Skin of body (tissue), 3 donors: ENCODE measurements at places on chromosomes 11 and 22.

DNA sequence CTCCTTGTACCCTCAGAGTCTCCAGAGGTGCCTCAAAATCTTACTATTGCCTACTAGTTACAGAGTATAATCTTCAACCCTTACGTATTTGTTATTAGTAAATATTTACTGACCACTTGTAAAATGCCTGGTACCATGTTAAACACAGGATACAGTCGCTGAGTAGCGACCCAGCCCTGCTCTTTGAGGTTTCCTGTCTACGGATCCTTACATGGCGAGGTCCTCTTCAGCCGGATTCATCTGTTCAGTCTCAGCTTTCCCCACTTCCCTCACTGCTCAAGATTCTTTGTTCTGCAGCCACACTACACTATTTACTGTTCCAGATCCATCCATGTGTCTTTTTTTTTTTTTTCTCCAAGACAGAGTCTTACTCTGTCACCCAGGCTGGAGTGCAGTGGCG lies 13.2 kb upstream of the TTC36 start:
- no peak for DNase-seq

- DNase-seq: no peak
These were observed 88.9 kb downstream of the RRM1 start for GRCh38 chr11:4183410-4184057.

DNA sequence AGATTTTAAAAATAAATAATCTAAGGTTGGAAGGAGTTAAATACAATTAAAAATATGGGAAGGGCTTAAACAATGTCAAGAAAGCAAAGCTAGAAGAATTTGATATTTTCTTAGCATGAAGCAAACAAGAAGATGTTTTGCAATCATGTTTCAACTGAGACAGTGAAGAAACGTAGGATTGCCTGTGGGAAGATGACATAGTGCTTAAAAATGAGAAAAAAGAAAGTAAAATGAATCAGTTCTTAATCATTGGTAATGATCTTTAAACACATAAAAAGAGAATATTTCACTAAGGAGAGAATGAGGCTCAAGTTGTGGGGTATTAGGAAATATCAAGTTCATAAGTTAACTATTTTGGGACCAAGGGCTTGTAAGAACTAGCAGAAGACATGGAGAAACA lies 855.0 kb downstream of the METTL15 start:
- DNase-seq: no peak

DNA sequence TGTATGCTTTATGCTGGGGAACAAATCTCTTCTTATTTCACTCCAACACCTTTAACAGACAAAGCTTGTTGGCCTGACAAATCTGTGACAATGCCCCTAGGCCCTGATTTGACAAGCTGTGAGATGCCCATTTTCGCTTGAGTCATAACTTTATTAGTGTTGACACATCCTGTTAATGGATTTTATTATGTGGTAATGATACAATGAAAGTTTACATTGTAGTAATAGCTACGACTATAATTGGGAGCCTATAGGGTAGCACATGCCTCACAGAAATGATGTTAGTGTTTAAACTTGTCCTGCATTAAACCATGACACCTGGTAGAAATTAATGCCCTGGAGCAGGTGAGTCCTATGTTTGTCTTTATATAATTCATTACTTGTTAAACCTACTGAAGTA lies 3.3 kb upstream of the MMP10 start:
- DNase-seq: no peak

GRCh38 chr22:39384750-39385480 lies 14.7 kb upstream of the TAB1 start:
- DNase-seq: no peak

- no peak for DNase-seq
These were observed 61.1 kb downstream of the GGTLC2 start for GRCh38 chr22:22705328-22706100.

DNA sequence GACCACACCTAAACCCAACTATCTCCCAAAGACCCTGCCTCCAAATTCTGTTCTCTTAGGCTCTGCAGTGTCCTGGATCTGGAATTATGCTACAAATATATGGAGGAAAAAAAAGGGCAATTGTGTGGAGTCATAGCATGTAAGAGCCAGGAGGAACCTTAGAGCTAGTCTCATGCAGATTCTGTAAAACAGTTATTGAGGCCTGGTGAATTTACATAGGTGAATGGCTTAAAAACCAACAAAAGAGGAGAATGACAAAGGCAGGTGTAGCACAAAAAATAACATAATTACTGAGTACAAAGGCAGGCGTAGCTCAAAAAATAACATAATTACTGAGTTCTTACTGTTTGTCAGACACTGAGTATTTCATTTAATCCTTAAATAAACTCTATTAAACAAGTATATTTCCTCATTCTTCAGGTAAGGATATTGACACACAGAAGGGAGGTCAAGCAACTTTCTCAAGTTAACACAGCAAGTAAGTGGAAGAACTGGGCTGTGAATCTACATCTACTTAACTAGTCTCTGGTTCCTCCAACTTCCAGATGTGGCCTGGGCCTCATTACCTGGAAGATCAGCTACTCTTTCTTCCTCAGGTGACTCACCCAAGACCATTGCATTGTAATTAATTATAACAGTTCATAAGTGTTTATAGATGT lies 938.9 kb upstream of the TENM4 start:
- no peak for DNase-seq

DNA sequence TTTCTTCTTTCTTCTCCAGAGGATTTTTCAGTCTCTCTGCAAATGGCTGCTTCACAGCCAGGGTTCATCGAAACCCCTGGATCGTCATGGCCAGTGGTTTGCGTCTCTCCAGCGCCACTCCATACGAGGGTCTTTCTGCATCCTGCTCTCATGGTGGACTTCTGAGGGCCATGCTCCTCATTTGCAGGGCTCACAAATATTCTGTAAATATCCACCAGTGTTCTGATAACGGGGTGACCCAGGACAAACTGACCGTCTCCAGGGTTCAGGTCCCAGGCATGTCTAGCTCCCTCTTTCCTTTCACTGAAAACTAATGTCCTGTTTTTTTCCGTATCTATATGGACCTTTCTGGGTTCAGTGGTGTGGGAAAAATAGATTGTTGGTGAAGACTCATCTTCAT lies 15.7 kb upstream of the VPREB1 start:
- no peak for DNase-seq

- no peak for DNase-seq
These were observed 34.2 kb upstream of the PRR5 start for GRCh38 chr22:44667829-44668189.

GRCh38 chr11:119712459-119713358 lies 16.3 kb downstream of the NECTIN1 start:
- DNase-seq: no peak

GRCh38 chr11:127464325-127464724 lies 463.8 kb upstream of the KIRREL3 start:
- DNase-seq: no peak

GRCh38 chr11:108069947-108070346 lies 51.4 kb upstream of the ACAT1 start:
- no peak for DNase-seq
